ENCODE measurements at places on chromosomes 7 and 10. TPM values are rescaled to one million over a fixed set of nuclear protein-coding genes. Genes with fewer than 3 reads are reported as not detected.

The ELAPOR2 gene
- 0.14 TPM for total RNA-seq

The LIPK gene
- total RNA-seq, result not detected

The CDNF gene
- 0.85 TPM for total RNA-seq

The MUC12 gene
- total RNA-seq, result 15.5 TPM

The CXCL12 gene
- total RNA-seq, result 0.19 TPM

The SORBS1 gene
- total RNA-seq, result 0.48 TPM

The IGFBP3 gene
- total RNA-seq, result 302 TPM

The MLLT10 gene
- 31.5 TPM for total RNA-seq

The HOXA3 gene
- total RNA-seq, result 7.6 TPM

The MNX1 gene
- total RNA-seq, result 6.1 TPM

The TYW1B gene
- total RNA-seq, result 3.0 TPM

The PRSS1 gene
- total RNA-seq, result not detected

The FBXO24 gene
- 0.12 TPM for total RNA-seq

The NPY4R2 gene
- 30.4 TPM for total RNA-seq

The H2BK1 gene
- total RNA-seq, result not detected

The ORAI2 gene
- total RNA-seq, result 35.4 TPM

The SPDYE9 gene
- not detected for total RNA-seq

The FKBP9 gene
- total RNA-seq, result 76.3 TPM

The LCOR gene
- total RNA-seq, result 8.1 TPM

The STEAP2 gene
- 5.4 TPM for total RNA-seq

The OR2A5 gene
- total RNA-seq, result not detected

The PDZD7 gene
- 0.71 TPM for total RNA-seq

The CDK14 gene
- 0.37 TPM for total RNA-seq

The NUTM2E gene
- 0.39 TPM for total RNA-seq

The CPVL gene
- not detected for total RNA-seq

The OPN4 gene
- total RNA-seq, result not detected

The CCDC7 gene
- 0.56 TPM for total RNA-seq

The DRGX gene
- not detected for total RNA-seq

The SH2D4B gene
- total RNA-seq, result not detected

The TACR2 gene
- 0.12 TPM for total RNA-seq

The NODAL gene
- not detected for total RNA-seq
